NT2/D1 (cell line): ENCODE measurements at places on chromosomes 13 and 19.

DNA sequence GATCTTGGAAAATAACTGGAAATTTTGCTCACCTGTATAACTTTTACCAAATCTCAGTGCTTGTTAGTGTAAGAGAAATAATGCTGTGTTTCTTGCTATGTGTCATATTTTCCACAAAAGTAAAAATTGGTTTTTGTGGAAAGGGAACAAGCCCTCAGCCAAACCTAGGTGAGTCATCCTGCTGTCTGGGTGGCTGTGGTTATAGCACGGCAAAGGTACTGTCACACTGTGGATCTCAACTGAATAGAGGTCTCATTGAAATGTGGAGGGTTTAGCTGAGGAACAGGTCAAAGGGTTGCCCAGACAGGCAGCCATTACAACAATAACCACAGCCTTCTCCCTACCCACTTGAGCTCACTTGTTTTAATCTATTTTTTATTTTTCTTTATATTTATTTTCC, 338.8 kb upstream of the DACH1 start:
- no peak for DNase-seq

DNA sequence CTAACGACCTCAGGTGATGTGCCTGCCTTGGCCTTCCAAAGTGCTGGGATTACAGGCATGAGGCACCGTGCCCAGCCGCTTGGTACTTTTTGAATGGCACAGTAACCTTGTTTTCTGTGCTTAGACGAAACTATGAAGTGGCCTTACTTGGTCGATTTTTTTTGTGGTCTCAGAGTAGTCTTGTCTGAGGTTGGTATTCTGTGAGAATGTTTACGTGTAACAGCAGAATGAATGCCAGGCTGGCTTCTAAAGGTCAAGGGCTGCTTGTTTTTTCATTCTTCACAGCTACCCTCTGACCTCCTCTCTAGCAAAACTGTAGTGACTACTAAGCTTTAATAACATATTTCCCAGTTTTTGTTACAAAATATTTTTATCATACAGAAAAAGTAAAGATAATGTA, 313.3 kb downstream of the GPC6 start:
- no peak for DNase-seq

- DNase-seq, result no peak
Observed at GRCh38 chr19:35936738-35937268, 629 bp downstream of the LRFN3 start.

DNA sequence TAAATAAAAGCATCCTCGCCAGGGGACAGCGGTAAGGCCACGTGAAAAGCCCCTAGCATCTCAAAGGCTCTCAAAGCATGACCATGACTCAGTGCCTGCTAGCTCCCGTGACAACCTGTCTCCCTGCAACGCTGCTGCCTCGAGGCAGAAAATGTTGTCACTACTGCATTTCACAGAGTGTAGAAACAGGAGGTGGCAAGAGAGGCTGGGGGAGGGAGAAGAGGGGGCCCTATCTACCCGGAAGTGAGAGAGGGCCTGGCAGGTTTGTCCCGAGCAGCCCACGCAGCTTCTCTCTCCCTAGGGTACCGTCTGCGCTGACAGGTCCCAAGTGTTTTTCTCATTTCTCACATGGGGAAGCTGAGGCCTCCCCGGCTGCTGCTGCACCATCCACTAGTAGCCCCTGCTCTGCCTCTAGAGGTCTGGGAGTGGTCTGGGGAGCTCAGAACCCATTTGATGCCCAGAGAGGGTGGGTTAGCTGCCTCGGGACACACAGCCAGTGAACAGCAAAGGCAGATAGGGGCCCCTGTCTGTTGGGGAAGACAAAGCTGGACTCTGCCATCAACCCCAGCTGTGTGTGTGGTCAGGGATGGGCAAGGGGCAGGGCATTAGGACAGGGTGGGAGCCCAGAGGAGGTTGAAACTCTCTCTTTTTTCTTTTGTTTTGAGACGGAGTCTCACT, 3.7 kb downstream of the TINCR start:
- DNase-seq, result no peak

- DNase-seq, result no peak
Observed at GRCh38 chr13:27641711-27642502, 20.2 kb downstream of the POLR1D start.

DNA sequence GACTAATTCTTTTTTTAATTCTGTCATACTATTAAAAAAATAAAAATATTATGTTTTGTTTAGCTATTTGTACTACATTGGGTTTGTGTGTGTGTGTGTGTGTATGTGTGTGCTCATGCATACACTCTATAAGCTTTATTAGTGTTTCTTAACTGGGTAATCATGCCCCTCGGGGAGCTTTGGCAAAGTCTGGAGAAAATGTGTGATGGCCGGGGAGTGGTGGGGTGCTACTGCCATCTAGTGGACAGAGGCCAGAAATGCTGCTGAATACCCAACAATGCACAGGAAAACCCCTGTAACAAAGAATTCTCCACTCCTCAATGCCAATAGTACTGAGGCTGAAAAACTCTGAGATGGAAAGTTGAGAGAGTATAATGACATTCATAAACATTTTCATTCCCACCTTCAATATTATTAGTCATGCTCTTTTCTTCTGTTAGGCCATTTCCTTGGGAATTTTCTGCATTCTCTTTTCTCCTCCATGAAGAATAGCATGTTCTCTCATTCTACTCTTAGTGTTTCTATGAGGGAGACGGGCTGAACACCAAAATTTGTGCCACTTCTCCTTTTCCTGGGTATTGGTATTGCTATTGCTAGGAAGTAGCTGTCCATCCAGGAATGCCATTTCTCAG, 157.3 kb downstream of the DNAJC3 start:
- peak; percentile 62 for DNase-seq

DNA sequence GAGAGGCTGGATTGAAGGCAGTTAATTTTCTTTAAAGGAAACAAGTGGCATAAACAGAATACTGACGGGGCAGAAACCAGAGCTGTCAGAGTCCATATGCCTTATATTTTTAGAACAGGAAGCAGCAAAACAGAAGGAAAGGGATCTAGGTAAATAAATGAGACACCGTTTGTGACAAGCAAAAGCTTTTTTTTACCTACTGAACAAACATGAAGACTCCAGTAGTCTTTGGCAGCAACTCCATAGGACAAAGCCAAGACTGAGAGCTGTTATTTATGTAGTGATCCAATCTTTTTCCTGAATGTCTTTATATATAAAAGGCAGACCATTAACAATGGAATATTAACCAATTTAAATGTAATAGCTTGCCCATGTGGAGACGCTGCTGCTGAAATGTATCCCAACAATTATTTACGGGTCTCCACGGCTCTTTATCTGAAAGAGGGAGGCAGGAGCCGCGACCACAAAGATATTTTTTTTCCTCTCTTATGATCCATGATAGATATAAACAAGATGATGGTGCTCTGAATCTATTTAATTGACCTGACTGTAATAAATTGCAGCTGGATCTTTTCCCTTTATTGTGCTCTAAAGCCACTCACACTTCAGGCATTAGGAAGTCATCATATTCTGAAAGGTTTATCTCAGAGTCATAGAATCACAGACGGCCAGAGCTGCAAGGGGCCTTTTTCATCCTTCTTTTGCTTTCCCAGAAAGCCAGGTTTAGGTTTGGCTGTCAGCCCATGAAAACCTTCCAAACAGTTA, 687.8 kb downstream of the EFNB2 start:
- no peak for DNase-seq

DNA sequence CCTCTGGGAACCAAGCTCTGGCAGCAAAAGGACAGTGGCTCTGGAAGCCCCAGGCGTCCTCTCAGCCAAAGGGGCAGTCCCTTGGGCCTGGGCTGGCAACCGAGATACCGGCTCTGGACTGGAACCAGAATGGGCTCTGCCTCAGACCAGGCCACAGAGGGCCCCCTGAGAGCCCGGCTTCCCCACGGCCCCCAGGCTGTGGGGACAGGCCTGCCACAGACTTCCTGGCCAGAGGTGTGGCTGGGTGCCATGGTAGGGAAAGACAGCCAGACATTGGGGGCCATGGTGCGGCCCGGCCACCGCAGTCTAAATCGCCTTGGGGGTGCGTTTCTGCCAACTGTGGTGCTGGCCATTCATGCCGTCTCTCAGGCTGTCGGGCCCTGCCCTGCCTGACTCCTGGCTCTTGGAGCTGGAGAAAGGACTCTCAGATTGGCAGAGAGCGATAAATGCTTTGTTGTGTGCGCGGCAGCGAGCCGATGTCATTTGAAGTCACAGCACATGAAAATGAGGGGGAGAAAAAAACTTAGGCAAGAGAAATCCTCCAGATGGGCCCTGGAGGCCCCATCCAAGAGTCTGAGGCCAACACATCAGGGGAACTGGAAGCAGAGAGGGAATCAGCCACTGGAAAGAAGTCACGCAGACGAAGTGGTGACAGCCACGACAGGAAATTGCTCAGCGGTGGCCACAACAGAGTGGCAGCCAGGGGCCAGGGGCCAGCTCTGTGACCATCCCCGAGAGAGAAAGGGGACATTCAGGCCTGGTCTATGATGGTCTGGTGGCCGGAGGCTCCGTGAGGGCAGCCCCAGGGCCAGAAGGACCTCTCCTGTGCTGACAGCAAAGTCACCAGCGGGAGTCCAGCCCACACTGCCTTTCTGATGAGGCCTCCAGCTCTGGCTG, 26.5 kb downstream of the SH3GL1 start:
- DNase-seq, result no peak

- no peak for DNase-seq
Observed at GRCh38 chr19:9709305-9709704, 34.4 kb upstream of the ZNF562 start.

DNA sequence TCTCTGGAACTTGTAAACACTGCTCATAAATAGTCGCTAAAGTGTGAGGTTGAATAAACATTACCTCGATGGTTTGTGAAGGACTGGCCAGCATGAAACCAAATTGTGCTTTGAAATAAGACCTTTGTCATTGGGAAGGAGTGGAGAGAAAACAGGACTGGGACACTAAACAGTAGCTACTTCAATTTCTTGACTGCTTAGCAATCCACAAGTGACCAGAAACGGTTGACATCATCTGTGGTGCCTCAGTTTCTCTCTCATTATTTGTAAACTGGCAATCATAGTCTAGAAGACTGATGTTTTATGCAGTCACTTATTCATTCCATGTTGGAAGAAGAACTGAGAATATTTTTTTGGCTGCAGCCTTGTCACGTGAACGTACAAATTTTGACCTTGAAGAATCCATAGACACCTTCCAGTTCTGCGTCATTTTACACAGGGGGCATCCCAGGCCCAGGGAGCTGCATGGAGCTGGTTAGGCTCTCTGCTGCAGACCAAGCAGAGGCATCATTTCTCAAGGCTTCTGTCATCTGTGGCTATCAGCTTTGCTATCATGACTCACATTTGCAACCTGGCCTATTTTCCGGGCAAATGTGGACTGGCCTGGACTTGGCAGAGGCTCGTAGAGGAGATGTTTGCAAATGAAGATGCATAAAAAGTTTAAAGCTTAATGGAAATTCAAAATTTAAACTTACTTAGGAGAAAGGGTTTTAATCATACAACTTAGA, 391.8 kb downstream of the FGF9 start:
- no peak for DNase-seq

- no peak for DNase-seq
Observed at GRCh38 chr19:29366757-29367156, 153.8 kb upstream of the UQCRFS1 start.

- DNase-seq, result no peak
Observed at GRCh38 chr19:5893907-5894703, 9.5 kb downstream of the NDUFA11 start.

DNA sequence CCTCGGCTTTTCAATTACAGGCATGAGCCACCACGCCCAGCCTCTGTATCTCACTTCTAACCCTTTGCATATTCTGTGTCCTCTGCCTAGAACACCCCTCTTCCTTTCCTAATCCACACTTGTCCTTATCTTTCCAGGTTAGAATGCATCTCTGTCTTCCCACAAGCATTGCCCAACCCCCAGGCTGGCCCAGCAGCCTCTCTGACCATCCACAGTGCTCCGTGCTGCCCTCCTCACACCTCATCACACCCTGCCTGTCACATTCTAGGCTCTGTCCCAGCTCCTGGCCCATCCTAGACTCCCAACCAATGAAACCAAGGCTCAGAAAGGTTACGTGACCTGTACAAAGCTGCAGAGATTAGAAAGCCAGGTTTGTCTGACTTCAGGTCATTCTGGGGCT, 11.3 kb downstream of the JAK3 start:
- DNase-seq, result no peak

DNA sequence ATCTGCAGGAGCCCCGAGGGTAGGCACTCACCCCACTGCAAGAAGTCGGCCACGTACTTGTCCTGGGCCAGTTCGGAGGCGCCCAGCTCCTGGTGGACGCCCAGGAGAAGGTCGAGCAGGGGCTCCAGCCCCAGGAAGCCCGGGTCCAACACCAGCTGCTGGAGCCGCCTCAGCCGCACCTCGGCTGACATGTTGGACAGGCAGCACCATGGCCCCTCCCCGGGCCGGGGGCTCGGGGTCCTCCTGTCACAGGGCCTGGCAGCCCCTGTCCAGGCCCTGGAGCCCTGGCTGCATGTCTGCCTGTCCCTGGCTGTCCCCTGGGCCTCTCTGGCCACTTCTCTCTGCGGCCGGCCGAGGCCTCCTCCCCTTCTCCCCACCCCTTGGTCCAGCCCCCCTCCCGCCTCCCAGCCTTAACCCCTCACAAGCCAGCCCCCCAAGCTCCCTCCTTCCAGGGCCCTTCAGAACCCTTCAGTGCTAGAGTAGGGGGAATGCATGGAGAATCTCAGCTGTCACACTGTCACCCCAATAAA, at the start of gene DMPK:
TSS of gene DMPK (minus strand) at position 329 of the 530 bp plus-strand sequence. CDS start at position 191, 138 bp downstream.
- DNase-seq, result no peak

- no peak for DNase-seq
Observed at GRCh38 chr19:35861640-35862160, 5.0 kb downstream of the KIRREL2 start.

DNA sequence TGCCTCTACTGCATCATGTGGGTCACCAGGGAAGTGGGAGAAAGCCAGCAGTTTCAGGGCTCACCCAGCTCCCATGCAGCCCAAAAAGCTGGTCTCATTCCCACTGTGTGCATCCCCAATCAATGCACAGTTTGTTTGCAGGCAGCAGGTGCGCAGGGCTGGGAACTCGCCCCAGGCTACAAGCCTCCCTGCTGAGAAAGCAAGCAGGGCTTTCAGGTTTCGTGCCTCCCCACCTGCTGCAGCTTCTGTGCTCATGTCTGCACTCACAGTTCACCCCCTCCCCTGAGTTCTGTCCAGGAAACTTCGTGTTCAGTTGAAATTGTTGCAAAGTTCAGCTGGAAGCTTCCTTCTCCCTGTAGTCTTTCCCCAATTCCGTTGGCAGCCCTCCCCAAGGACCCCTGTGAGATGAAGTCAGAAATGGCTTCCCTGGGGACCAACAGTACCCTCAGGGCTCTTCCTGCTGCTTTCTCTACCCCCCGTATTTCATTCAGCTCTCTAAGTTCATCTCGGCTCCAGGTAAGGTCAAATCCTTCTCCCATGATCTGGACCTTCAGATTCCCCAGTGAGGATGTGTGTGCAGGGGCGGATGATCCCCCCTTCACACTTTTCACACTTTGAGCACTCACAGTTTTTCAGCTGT, 10.3 kb upstream of the KLK3 start:
- no peak for DNase-seq

- DNase-seq, result no peak
Observed at GRCh38 chr13:42602906-42603305, 29.0 kb downstream of the TNFSF11 start.

GRCh38 chr13:83471011-83471410, 411.3 kb downstream of the SLITRK1 start:
- DNase-seq, result no peak
